Hindlimb muscle (tissue), 1 donor: ENCODE measurements at places on chromosomes 6 and 20.

DNA sequence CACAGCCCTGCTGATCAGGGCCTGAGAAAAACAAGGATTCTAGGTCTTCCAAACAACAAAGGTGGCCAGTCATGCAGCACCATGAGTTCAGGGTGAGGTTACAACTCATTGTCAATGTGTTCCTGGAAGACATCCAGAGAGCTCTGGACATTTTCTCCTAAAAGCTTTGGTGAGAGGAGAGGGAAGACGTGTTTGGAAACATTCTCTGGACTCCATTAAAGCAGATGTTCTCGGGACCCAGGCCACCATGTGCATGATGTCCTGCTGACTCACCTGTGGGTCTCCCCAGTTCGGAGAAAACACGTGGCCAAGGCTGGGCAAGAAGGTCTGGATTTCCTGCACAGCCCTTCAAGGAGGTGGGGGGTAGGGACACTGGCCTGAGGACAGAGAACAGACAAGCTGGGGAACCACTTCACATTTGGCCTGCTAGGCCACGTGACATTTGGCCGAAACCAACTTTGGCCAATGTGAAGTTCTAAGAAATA, 61.6 kb downstream of the KCNB1 start:
- DNase-seq, result no peak

- DNase-seq, result no peak
Measured at GRCh38 chr20:49768204-49769047, 44.2 kb upstream of the SLC9A8 start.

GRCh38 chr6:13024616-13025015, 303.7 kb downstream of the TBC1D7 start:
- no peak for DNase-seq

DNA sequence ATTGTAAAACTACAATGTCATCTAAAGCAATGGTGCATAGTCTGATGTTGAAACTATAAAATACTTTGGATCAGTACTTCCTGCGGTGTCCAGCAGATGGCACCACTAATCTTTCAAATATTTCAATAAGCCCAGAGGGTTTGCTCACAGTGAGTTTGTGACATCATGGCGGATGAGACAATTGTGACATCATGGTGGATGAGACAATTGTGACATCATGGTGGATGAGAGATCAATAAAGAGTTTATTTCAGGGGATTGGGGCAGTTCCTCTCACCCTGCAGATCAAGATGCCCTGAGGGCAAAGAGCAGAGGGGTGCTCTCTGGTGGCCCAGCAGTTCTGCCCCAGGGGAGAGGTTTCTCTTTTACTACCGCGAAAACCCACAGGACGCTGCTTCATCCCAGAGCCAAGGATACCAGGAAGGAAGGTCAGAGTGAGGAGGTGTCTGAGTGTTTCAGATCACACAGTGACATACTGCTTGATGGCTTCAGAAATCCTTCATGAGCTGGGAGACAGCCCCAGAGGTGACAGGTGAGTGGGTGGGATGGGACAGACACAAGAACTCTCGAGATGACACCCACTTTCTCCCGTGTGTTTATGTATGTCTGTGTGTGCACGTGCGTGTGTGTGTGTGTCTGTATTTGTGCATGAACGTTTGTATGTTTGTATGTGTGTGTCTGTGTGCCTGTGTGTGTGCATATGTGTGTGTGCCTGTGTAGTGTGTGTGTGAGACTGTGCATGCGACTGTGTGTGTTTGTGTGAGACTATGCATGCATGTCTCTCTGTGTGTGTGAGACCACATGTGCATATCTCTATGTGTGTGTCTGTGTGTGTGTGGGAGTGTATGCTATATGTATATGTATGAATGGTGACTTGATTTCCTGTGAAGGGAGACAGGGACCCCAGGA, 7.3 kb upstream of the ULBP2 start:
- DNase-seq, result no peak

- no peak for DNase-seq
Measured at GRCh38 chr6:21603082-21603952, 9.8 kb downstream of the SOX4 start.

DNA sequence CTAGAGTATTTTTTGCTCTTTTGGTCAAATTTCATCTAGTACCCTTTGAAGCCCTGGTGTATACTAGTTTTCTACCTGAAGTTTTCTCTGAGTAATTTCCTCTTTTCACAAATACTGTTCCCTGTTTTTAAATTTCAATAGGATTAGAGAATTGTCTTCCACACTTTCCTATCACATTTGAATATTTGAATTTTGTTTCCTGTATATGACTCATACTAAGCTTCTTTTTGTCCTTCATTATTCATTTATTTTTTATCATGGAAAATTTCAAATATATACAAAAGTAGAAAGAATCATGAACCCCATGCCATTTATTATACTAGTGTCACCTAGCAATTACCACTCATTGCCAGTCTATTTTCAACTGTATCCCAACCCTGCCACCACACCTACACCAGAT, 52.7 kb downstream of the LHFPL5 start:
- no peak for DNase-seq

- DNase-seq, result no peak
Measured at GRCh38 chr20:15292405-15292804, 955.0 kb upstream of the FLRT3 start.
